CD4-positive, alpha-beta T cell (primary cell): ENCODE measurements at places on chromosomes 5 and 9.
A peak's percentile ranks its signal among the peaks of the same experiment; 100 is the strongest.

GRCh38 chr9:130886981-130887380 is 9.6 kb downstream of the QRFP start:
- DNase-seq, result no peak

GRCh38 chr5:56327809-56328208 is 94.7 kb upstream of the ANKRD55 start:
- DNase-seq, result peak; percentile 30

GRCh38 chr5:150945947-150946346 is 41.2 kb upstream of the ZNF300 start:
- DNase-seq, result no peak

DNA sequence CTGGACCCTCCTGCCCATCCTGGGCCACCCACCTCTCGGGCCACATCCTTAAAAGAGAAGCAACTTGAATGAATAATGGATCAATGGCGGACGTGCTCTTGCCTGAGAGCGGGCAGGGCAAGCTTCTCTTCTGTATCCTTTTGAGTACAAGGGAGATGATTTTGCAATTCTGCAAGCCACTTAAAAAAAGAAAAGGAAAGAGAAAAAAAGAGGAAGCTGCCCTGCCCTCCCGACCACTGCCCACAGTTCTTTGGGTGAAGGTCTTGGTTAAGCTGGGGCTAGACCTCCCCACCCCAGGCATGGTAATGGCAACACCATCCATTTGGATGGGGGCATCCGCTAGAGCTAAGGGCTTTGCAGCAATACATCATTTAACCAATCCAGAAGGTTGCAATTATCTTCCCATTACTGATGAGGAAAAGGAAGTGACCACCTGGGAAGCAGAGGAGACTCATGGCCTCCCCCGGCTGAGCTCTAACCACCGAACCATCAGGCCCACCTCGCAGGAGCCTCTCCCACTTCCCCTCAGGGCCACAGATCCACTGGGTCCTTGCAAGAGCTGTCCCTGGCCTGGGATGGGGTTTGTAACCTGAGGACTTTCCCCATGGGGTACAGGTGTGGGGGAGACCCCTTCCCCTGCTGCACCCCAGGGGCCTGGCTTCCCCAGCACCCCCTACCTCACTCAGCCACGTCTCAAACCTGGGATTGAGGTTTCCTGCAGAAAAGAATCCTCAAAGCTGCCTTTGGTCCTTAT is 27.8 kb upstream of the LAMC3 start:
- no peak for DNase-seq

DNA sequence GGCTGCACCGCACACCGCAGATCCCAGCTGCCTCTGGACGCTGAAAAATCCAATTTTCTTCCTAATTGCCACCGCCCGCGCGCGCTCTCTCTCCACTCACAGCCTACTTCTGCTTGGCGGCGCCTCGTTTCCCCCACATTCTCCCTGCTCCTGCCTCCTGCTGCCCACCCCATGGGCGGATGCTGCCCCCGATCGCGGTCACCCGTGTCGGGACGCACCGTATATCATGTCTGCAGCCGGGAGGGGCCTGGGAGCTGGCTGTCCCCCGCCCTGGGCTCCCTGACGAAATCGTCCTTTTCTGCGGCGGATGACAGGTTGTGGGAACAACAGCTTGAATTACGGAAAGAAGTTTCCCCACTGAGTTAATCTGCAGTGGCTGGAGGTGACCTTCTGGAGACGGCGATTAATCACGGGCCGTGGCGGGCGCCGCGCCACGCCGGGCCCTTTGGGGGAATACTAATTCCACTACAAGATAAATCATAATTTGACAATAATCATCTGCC is 36.3 kb upstream of the PSD2 start:
- DNase-seq, result no peak

GRCh38 chr5:172696171-172696849 is 55.2 kb downstream of the NEURL1B start:
- no peak for DNase-seq

GRCh38 chr9:4739587-4740387 is 1.2 kb downstream of the AK3 start:
- DNase-seq, result no peak

GRCh38 chr9:111632695-111633388 is 1.7 kb downstream of the DNAJC25 start:
- no peak for DNase-seq

DNA sequence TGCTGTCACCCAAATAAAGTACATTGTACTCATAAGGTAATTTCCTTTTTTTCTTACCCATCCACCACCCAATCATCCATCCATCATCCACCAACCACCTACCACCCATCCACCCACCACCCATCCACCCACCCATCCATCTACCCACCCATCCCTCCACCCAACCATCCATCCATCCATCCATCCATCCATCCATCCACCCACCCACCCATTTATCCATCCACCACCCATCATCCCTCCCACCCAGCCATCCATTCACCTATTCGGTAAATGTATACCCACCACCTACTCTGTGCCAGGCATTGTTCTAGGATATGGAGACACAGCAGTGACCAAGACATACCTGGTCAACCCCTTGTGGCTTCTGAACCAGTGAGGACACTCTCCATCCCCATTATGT is 25.1 kb downstream of the MGAT1 start:
- DNase-seq, result no peak

- DNase-seq, result no peak
These were observed 6.1 kb upstream of the NRARP start for GRCh38 chr9:137308057-137308619.

DNA sequence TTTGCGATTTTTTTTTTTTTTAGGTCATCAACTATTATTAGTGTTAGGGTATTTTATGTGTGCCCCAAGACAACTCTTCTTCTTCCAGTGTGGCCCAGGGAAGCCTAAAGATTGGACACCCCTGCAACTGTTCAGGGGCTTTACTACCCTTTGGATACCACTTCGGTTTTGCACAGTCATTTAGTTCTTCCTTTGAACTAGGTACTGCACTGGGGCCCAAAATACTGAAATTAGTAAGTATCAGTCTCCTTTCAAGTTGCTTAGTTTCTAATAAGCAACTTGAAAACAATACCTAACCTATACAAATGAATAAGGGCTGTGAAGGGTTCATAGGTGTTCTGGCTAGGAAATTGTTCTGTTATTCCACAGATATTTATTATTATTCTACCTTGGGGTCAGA is 45.3 kb downstream of the CWC27 start:
- no peak for DNase-seq

DNA sequence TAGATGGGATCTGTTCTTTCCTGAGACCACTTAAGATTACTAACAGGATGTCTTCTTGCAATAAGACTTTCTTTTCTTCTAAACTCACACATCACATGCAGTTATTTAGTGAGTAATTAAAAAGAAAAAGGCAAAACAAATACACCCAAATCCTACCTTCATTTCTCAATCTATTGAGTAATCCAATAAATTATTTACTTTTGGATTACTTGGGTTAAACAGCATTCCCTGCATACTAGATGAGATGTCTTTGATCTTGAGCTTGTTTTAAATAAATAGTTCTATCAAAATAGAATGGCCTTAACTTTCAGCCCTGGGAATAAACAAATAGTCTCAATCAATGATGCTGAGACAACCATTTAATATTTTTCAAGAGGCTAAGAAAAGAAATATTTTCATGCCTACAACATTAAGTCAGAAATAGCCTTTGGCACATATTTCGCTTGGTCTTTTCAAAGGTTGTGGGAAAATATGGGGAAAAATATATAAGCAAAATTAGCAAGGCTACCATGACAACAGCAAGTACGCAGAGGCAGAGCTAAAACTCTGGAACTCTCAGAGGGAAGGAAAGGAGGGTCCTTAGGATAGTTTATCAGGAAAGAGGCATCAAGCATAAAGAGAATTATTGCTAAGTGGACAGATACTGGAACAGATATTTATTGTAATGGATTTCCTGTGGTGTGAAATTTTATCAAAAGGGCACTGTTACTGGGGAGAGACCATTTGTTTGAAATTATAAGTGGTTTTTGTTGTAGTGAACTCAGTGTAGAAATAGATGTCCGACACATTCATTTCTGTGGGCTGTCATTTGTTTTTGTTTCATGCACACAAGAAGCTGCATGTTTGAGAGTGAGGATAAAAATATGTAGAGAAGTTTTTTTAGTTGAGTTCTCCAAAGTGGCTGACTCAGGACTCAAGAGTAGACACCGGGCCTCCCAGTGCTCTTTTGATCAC is 70.2 kb upstream of the CDH6 start:
- no peak for DNase-seq

DNA sequence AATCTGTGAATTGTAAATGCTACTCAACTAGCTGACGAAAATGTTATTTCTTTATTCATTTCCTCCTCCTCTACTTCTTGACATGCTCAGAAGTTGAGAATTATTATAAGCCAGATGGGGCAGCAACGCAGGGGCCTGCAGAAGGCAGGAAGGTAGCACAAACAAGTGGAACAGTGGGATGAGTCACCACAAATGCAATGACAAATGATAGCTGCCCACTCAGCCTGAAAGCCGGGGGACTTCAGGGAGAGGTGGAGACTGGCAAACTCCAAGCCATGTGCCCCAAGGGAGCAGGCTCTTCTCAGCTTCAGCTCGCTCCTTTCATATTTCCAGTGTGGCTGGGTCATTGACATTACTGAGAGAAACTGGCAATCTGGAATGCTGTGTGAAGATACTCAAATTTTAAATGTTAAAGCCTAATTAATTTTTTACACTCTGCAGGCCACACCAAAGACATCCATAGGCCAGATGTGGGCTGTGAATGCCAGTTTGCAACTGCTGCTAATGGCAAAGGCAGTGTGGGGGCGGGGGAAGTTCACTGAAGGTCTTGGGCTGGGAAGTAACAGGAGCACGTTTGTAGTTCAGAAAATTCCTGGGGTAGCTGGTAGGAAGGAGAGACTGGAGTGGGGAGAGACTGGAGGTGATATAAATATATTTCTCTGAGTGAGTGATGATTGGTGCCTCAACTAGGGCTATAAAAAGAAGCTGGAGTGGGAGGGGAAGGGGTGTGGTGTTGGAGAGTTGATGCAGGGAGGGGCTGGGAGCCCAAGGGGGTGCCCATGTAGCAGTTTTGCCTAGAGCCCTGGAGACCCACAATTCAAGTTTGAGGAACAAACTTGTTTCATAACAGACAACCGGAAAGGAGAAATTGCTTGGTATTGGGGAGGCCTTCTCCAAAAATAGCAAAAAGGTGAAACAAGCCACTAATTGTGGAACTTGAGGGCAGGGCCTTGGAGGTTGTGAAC is 20.8 kb upstream of the ADRB2 start:
- no peak for DNase-seq

DNA sequence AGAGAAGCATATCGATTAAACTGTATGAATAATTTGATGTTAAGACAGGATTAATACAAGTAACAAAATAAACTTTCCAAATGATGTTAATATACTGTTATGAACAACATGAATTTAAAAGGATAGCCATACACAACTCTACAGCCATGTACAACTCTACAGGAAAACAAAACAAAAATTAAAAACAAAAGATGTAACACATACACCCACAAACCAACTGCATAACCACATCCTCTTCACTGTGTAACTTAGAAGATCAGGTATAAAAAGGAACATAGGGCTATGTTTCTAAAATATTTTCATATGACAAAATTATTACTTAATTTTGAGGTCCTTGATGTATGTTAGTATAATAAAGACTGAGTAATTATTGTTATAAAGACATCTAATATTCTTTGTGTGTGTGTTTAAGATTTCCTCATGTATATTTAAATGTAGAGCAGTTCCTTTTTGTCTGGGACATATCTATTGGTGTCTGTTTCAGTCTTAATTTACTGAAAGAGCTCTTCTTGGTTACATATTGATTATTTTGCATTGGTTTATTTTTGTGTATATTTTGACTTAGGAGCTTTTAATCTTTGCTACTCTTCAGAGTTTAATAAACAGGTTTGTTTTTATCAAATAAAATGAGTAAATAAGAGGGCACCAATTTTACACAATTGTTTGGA is 966.8 kb upstream of the CTNND2 start:
- DNase-seq, result no peak

- no peak for DNase-seq
These were observed 188.6 kb downstream of the CTNND2 start for GRCh38 chr5:11715461-11716196.

DNA sequence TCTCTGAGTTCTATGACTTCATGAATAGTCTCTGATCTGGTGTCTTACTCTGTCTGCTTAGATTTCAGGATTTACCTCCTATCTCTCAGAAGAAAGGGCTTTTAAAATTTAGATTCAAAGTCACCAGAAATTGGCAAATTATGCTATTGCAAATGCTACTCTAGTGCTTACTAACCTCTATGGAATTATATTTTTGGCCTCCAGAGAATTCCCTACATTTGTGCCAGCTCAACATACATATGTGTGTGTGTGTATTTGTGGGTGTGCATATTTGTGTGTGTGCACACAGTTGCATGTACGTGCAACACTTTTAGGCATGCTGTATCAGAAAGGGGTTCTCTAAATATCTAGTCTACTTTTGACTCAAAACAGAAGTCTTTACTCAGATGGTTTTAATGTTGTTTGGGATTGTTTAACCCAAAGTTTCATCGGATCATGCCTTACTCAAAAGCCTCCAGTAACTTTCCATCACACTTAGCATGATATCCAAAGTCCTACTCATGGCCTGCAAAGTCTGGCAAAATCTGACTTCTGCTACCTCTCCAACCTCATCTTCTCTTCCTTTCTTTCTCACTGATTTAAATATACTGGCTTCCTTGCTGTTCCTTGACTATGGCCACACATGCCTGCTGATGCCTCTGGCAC is 147.6 kb upstream of the NR3C1 start:
- DNase-seq, result no peak

- DNase-seq, result no peak
These were observed 48.2 kb downstream of the DAB2IP start for GRCh38 chr9:121699571-121700164.

- DNase-seq, result no peak
These were observed 70.5 kb downstream of the APBA1 start for GRCh38 chr9:69601698-69602097.

DNA sequence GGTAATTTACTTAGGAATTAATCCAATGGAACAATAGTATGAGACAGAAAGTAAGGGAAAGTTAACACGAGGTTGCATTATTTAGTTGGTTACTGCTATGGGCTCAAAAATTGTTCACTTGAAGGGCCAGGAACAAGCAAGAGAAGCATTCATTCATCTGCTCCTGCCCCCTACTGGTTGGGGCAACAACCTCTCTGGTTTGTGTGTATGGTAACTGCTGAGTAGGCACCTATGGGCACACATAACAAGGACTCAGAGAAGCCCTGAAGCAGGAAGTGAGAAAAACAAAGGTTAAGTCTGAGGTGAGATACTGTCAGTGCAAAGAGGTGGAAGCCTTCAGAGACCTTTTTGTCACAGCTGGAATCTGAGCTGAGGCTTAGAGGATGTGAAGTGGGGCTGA is 34.4 kb upstream of the RANBP6 start:
- DNase-seq, result peak; percentile 42

- DNase-seq, result no peak
These were observed 346.9 kb downstream of the GADD45G start for GRCh38 chr9:89951675-89952074.

- no peak for DNase-seq
These were observed 353.3 kb downstream of the MAN2A1 start for GRCh38 chr5:110043025-110043424.

DNA sequence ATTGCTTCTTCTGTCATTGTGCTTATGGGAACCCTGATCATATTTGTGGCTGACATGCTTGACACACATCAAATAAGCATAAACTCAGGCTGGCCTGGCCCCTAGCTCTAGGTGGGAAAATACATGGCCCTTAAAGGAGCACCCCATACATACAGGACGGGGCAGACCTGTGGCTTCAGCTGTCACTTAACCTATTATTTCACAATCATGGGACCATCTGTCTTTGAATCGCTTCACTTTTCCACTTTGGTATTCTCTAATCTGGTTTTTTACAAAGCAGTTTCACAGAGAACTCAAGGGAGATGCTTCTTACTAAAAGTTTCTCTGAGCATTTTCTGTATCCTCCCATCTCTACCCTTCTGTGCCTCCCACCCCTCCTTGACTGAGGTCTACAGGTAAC is 34.6 kb upstream of the LRRTM2 start:
- DNase-seq, result no peak
